ENCODE measurements at places on chromosomes 3 and 15.

- no peak for DNase-seq
Measured at GRCh38 chr3:39528844-39529243, 61.4 kb downstream of the MOBP start.

GRCh38 chr15:74541494-74542165 is 610 bp downstream of the ARID3B start:
- peak; percentile 80 for DNase-seq

GRCh38 chr15:48794697-48795134 is 16.2 kb downstream of the CEP152 start:
- no peak for DNase-seq

DNA sequence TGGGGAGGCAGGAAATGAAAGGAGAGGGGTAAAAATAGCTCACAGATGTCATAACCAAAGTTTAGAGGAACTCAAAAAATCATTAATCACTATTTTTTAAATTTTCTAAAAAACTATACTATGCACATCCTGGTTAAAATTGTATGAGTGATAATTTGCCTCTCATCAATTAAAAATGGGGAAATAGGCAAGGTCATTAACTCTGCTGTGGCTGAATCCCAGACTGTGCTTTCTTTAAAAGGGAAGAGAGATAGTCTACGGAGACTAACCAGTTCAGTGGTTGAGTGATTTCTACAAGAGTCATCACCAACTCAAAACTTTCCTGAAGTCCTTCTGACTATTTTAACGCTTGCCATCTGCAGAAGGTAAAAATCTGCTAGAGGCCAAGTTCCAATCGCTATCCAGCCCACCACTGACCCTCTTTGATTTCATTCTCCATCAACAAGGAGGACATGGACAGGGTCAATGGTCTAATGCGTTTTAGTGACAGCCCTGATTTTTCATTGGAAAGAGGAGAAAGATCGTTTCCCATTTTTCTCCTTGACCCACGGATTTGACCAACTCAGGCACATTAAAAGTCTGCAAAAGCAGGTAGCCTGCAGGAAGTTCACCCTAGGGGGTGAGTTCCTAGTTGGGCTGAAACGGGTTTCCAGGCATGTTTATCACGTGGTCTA is 850 bp downstream of the SUCLG2 start:
- DNase-seq = no peak

GRCh38 chr15:57563416-57563815 is 28.3 kb upstream of the MYZAP start:
- no peak for DNase-seq

DNA sequence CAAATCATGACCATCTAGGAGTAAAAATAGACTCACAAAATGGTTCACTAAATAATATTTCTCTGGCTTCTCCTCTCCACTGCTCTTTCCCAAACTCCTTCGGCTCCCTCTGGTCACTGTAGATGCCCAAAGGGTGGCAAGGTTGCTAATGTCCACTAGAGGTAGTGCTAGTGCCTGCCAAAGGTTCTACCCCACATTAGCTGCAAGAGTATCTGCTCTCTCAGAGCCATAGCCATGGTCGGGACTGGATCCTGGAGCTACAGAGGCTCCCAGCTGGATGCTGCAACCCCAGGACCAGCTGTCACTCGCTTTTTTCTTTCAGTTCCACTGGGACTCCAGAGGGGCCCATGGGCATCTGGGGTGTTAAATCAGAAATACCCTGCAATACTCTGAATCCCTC is 8.5 kb downstream of the HTR3D start:
- no peak for DNase-seq

DNA sequence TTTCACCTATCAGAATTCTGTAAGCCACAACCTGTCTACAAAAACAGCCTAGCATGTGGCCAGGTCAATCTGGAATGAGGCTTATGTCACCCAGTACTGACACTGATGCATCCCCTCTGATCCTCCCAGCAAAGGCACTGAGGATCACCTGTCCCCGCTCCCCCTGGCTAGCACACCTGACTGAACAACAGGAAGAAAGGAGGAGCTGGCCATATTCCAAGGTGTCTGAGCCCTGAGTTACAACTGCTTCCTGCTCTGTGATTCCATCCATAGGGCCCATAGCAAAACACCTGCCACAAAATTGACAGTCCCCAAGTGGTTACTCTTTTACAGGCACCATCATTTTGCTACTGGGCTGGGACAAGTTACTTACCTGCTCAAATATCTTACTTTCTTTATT is 555.5 kb upstream of the CFAP20DC start:
- no peak for DNase-seq

DNA sequence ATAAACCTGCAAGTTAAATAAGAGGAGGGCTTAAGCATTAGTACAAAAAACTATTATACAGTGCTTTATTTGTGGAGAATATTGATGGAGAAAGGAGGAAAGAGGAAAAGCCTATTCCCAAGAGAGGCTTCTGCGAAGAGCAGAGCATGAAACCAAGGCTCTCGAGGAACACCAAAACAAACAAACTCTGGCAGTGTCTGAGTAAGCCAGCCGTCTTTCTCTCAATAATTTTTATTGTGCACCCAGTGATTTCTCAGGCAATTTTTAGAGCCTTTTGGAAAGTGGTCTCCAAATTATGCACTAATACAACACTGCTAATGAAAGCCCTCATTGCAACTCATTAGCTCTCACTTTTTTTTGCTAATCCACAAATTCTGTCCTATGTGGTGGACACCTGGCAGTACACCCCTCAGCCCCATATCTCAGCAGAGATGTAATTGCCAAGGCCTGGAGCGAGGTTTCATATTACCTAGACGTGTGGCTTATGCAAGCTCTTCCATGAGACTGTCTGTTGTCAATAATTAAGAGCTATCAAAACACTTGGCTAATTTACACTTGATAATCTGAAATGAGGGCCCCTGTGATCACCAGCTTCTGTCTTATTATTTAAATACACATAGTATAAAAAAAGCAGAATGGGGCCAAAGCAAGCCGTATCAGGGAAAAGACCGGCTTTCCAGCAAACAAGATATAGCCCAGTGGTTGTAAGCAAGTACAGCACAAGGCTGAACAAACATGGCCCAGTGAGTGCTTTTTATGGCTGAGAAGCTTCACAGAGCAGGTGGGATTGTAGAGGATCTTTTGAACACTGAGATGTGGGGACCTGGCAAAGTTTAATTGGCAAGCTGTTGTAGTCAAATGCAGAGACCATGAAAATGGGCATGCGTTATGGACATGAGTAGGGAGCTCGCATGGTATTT is 216.9 kb downstream of the ROBO2 start:
- DNase-seq = no peak

DNA sequence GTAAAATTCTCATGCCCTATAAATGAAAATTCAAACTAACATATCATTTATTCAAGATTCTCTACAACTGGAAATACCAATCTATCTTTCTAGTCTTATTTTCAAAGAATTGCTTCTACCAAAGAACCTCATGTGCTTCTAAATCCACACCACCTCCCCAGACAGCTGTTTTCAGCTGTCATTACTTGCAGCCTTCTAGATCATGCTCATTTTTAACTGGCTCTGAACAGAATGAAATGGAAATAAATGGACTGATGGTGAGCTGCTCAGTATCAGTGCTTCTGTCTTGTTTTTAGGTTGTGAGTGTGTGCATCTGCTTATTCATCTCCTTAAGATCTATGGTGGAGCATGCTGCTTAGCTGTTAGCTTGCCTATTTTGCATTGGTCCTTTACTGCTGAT is 29.4 kb downstream of the GOLGB1 start:
- no peak for DNase-seq

DNA sequence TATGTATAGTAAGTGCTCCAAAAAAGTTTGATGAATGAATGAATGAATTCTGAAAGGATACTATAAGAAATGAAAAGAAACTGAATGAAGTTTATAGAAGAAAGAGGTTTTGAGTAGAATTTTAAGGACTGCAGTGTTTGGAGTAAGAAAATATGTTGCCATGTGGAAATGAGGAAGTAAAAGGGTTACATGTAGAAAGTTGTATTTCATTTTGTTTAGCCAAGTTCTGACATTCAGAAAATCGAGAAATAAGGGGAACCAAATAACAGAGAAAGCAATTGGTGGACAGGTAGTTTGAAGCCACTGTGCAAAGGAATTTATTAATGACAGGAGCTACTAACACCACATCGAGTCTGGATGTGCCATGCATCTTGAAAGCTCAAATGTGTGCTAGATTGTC is 200.7 kb downstream of the SATB1 start:
- no peak for DNase-seq

- no peak for DNase-seq
Measured at GRCh38 chr3:54622678-54623077, 305.2 kb downstream of the LRTM1 start.

DNA sequence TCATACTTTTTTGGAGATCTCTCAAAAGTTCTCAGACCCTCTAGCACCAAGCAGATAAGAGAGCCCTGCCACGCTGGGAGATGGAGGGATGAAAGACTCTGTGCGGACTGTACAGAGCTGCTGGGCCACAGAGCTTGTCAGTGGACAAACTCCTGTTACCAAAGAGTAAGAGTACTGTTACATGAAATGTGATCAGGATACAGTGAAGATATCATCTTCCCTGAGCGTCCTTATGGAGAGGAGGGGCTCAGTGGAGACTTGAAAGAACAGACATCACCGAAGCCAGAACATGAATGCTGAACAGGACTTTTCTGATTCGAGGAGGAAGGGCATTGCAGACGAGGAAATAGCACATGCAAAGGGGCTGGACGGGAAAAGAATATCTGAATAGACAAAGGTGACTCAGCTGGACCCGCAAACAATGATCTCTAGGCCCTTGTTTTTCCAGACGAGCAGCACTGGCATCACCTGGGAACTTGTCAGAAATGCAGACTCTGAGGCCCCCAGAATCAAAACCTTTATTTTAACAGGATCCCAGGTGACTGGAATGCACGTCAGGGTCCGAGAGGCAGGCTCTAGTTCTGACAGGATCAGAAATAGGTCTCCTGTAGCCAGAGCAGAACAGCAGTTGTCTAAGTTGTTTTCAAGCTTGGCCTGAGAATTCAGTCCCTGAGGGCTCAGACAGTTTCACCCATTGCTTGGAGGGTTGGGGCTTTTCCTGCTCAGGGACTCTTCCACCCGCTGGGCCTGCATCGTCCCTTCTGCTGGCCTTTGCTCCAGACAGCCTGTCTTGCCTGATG is 277.9 kb downstream of the RPLP1 start:
- no peak for DNase-seq

- no peak for DNase-seq
Measured at GRCh38 chr3:193732391-193732790, 139.4 kb downstream of the OPA1 start.

GRCh38 chr3:98359993-98360675 is 6.5 kb downstream of the OR5K4 start:
- DNase-seq = peak; percentile 40

GRCh38 chr3:127419182-127419581 is 131.3 kb upstream of the PRR20G start:
- DNase-seq = no peak

DNA sequence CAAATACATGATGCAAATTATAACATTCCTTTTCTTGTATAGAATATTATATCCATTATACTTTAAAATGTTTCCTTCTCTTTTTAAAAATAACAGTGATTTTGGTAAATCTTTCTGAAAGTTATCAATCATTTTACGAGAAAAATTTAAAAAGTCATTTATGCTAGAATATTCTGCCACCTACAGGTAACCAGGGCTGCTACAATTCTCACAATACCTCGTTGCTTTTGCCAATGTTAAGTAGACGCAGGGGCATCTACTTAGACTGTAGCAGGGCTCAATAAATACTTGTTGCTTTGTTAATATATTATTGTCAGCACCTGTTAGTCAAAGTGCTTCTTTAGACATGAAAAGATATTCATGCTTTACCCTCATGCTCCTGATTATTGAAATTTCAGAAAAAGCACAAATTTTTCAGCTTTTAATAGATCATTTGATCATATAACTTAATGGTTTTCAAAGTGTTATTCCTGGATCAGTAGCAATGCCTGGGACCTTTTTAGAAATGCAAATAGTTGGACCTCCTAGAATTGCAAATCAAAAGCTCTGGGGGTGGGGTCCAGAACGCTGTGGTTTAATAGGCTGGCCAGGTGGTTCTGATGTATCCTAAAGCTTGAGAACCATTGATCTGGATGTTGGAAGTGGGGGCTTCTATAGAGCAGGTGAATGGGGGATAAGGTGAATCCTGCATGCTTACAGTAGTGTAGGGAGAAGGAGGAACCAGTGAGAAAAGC is 223.6 kb upstream of the PDZRN3 start:
- no peak for DNase-seq

- DNase-seq = no peak
Measured at GRCh38 chr3:83948771-83949170, 1010.0 kb upstream of the CADM2 start.

DNA sequence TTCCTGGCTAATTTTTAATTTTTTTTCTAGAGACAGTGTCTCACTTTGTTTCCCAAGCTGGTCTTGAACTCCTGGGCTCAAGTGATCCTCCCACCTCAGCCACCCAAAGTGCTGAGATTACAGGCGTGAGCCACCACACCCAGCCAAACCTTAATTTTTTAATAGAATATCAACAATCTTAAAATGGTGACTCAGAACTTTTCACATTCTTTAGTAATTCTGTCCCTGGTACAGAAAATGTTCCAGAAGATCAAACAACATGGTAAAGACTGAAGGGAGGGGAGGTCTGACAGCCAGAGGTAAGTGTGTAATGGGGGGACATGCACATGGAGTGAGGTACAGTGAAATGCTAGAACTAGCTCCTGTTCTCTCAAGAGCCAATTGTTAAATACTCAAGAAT is 38.2 kb downstream of the DNAH12 start:
- no peak for DNase-seq

DNA sequence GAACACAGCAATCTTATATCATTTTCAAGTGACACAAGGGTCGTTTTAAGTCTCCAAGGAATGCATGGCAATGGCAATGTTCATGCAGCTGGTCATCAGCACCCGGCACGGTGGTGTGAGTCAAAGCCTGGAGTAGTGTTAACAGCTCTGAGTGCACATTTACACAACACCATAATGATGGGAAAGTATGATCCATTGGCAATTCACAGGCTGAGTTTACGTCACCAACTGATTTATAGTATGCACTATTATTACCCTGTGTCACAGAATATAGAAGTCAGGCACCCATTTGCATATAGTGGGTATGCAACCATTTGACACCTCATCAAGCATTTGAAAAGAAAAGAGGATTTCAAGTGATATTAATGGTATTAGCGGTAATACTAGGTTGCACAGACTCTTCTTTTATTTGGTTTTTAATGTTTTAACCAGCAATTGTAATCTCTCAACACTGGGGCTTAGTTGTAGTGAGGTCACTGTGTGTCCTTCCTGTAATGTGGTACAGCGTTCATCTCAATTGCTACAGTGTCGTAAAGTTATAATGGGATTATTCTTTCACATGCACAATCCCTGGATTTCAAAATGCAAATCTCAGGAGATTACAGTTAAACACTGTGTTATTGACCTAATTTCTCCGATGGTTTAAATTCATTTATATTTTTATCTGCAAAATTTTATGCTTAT is 113.8 kb downstream of the C3orf38 start:
- no peak for DNase-seq

- DNase-seq = no peak
Measured at GRCh38 chr3:10303785-10304184, 11.0 kb upstream of the GHRL start.
